CD4-positive, alpha-beta T cell (primary cell): ENCODE measurements at places on chromosomes 1 and 21.

- no peak for DNase-seq
Observed at GRCh38 chr1:86169625-86170024, 13.1 kb upstream of the COL24A1 start.

DNA sequence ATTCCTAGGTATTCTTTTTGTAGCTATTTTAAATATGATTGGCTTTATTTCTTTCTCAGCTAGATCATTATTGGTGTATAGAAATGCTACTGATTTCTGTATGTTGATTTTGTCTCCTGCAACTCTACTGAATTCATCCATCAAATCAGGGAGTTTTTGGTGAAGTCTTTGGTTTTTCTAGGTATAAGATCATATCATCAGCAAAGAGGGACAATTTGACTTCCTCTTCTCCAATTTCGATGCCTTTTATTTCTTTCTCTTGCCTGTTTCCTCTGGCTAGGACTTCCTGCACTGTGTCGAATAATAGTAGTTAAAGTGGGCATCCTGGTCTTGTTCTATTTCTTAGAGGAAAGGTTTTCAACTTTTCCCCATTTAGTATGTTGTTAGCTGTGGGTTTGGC, 27.5 kb upstream of the PRKACB start:
- no peak for DNase-seq

- DNase-seq, result peak; percentile 2
Observed at GRCh38 chr21:31012133-31013089, 25.9 kb downstream of the KRTAP19-8 start.

- DNase-seq, result no peak
Observed at GRCh38 chr21:42247716-42248115, 28.8 kb downstream of the ABCG1 start.

GRCh38 chr1:153587314-153587713, 21.7 kb upstream of the S100A2 start:
- DNase-seq, result no peak

DNA sequence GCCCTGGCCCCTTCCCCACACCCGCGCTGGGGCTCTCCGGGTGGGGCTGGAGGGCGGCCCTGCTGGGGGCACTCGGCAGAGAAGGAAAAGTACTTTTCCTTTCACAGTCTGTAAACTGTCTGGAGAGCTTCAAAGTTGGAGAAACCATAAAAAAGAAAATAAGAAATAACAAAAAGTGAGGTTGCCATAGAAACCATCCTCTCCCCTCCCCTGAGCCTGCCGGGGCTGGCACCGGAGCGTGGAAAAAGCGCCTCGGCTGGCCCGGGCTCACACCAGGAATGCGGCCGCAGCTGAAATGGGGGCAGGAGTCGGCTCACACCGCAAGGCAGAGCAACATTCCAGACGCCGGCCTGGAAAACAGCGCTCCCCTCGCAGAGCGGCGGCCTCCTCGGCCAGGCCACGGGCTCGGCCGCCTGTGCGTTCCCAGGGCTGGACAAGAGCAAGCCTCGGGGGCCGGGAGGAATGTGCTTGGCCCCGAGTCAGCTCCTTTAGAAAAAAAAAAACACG, 69.2 kb downstream of the MORN1 start:
- DNase-seq, result no peak

GRCh38 chr1:118785246-118785645, 202.9 kb downstream of the TBX15 start:
- no peak for DNase-seq

GRCh38 chr1:159091607-159092031, 15.1 kb upstream of the AIM2 start:
- DNase-seq, result no peak

DNA sequence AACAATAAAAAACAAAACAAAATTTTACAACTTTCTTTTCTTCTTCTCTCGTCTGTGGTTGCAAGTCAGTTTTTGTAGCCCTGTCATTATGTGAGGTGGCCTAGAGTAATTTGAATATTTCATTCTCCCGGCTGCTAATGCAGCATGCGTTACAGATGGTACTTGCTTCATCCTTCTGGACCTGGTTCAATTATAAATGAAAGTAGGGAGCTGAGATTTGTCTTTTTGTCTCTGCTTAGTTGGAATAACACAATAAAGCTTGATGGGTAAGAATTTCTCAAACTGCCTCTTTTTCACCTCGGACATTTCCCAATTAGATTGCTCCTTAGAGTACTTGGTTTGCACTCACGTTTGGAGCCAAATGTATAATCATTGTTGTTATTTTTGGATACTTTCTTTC, 201.6 kb downstream of the PBX1 start:
- no peak for DNase-seq

DNA sequence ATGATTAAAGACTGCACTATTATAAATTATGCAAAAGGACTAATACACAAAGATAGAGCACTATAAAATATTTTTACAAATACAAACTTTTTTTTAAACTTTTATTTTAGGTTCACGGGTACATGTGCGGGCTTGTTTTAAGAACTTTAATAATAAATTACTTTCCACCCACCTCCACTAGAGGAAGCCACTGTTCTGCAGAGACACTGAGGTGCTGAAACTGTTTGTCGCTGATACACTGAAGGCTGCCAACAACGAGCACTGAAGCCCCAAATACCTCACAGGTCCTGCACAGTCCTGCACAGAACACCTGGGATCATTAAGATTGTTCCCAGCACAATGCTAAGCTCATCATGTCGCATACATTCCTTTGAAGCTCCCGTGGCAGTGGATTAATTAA, 19.9 kb downstream of the COA6 start:
- DNase-seq, result peak; percentile 62

DNA sequence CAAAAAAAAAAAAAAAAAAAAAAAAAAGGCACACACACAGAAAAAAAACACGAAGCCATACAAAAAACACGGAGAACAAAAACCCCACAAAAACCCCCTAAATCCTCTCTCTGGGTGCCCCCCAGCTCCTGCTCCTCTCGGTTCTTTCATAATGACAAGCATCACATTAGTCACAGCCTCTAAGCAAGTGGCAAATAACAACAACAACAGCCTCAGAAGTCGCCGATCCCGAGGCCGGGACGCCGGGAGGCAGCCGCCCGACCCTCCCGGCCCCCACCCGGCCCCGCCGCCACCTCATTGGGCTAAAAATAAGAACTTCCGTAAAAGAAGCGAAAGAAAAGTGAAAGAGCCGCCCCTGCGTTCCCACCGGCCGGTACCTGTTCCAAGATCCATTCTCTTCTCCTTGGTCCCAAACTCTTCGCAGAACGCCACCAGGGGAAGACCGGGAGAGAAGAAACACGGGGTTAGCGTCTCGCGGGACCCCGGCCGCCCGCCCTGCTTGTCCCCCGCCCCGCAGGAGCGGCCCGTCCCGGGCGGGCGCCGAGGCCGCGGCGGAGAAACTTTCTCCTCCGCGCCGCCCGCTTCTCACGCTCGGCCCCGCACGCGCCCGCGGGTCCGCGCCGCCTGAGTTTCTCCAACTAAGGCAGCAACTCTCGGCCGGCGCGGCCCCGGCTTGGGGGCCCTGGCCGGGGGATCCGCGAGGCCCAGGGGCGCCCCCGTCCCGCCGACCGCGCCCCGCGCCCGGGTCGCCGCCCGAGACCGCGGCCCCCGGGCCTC, 102.8 kb downstream of the CASZ1 start:
- peak; percentile 26 for DNase-seq

DNA sequence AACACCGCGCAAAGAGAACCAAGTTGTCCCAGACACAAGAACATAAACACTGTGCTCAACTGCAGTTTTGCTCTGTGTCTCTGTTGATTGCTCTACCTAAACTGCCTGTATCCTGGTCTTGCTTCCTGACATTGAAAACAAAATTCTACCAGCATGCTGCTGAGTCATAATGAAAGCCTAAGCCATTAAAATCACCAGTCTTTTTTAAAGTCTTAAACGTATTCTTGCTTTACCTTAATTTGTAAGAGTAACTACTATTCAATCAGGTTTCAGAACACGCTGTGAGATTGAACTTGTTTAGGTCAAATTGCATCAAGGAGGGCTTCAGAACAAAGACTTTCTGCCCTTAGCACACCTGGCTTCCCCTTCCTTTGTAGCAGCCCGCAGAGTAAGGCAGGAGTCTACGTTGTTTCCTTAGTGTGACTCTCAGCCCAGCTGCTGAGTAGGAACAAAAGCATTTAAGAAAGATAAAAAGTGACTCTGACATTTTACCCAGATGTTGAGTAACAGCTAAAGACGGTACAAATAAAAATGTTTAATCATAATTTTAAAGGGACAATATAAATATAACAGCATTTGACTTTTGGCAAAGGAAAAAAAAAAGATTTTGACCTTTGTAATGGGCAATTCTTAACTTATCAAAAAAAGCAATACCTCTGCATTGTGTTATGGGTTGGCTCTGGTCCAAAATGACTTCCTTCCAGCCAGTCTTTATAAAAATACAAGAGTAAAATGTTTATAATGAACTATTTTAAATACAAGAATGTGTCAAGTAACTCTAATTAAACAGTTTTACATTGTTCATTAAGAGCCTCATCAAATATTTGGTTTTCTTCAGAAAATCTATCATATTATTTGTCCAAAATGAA, 186.9 kb upstream of the ADGRL4 start:
- no peak for DNase-seq

DNA sequence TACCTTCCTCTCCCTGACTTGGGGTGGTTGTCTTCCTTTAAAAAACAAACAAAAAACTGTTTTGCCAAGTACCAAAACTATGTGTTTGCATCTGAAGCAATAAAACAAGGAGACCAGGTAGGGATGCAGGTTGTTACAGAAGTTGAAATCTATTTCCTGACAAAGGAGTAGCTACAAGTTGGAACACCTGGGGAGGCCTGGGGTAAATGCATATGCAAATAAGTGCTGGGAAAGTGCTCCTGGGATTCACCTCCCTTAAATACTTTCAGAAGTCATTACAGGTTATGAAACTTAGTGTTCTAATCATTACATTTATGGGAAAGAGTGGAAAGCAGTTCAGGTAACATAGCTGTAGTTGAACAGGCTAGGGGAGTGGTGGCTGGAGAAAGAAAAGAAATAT, 1.9 kb upstream of the TSNAX start:
- DNase-seq, result no peak

DNA sequence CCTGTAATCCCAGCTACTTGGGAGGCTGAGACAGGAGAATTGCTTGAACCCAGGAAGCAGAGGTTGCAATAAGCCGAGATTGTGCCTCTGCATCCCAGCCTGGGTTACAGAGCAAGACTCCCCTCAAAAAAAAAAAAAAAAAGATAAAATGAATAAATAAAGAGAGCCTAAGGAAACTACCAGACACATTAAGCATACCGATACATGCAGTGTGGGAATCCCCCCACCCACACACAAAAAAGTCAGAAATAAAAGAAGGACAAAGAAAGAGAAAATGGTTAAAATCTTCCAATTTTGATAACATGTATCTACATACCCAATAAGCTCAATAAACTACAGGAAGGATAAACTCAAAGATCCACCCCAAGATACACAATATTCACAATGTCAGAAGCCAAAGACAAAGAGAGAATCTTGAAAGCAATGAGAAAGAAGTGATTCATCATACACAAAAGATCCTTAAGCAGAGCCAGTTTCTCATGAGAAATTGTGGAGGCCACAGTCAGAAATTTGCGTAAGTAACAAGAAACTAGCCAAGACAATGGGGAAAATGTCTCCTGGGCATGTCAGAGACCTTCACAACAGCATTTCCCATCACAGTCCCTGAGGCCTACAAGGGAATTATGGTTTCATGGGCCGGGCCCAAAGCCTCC, 1197.0 kb downstream of the AMY1C start:
- no peak for DNase-seq

DNA sequence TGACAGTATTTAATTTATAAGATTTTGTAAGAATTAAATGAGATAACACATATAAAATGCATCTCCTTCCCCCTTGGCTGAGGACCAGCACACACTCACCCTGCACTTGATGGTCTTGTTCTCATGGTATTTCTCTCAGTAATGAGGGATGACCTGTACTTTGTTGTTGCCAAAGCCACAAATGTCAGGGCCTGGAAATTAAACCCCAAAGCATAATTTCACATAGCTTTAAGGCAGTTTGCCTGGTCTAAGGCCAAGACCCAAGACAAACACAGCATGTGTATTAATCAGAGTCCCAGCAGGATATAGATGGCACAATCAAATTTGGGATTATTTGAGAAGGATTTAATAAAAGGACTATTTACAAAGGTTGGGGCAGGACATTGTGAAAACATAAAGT, 48.6 kb upstream of the EPS15 start:
- no peak for DNase-seq
